ENCODE measurements at places on chromosomes 7 and 10.

DNA sequence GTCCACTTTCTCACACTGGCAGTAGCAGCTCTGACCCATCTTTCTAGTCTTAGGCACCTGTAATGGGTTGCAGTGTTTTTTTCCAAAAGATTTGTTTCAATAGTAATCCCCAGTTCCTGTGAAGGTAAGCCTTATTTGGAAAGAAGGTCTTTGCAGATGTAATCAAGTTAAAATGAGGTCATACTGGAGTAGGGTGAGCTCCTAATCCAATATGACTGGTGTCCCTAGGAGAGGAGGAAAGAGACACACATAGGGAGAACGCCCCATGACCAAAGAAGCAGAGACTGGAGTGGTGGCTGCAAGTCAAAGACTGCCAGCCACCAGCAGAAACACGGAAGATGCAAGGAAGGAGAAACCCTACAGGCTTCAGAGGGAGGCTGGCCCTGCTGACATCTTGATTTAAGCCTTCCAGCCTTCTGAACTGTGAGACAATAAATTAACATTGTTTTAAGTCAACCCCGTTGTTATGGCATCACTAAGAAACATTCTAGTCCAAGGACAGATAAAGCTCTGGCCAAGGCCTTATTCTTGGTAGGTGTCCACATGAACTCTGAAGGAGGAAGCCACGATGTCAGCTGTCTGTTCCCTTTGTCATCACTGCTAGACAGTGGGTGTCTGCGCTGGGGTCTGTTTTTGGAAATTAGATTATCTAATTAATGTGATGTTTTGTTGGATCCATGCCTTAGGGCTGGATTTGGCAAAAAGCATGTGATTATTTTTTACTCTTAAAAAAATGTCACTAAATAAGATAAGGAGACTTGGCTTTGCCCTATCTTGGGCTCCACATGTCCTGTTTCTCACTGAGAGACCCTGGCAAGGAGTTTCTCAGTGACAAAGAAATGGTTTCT, 214.9 kb downstream of the KCNMA1 start:
- DNase-seq, result peak; percentile 31

- no peak for DNase-seq
Measured at GRCh38 chr7:124033095-124033806, 384 bp upstream of the TMEM229A start.

DNA sequence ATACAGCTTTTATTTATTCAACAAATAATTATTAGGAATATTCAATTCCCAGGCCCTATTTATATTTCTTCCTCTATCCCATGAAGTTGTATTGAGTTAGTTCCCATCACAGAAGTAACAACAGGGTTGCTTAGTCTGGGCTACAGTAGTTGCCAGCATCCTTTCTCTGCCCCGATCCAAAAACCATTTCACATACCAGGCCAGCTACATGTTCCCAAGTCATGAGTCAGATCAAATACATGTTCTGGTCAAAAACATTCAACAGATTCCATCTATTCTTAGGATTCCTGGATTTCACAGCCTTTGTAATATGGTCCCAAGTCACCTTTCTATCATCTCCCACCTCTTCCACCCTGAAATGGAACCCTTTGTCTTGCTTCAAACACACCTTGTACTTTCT, 91.6 kb downstream of the RAB11FIP2 start:
- peak; percentile 52 for DNase-seq

GRCh38 chr7:374706-375311, 84.8 kb downstream of the FOXL3 start:
- no peak for DNase-seq

DNA sequence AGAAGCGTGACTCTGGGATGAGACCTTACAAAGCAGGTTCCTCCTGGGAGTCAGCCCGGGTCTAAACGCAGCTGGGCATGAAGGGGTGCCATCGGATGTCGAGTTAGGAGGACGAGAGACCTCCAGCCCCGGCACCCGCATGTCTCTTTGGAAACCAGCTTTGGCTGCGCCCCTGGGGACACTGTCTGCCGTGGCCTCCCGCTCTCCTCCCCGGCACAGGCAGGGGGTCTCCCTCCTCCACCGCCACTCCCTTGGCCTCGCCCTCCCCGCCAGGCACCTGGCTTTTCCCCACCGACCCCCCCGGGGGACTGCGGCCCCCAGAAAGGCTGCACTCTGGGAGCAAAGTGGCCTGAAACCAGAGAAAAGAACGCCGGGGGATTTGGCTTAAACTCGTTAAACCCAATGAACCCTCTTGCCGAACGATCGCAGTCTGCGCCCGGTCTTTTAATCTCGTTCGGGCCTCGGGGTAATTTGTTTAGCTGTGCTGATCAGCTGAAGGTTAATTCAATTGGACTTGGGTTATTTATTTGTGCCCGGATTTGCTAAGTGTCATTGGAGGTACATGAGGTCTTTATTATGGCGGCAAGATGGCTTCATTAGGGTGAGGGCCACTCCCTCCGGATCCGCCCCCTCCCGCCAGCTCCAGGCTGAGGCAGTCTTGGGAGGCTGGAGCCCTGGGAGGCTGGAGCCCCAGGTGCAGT, 16.4 kb upstream of the PSMG3 start:
- no peak for DNase-seq

DNA sequence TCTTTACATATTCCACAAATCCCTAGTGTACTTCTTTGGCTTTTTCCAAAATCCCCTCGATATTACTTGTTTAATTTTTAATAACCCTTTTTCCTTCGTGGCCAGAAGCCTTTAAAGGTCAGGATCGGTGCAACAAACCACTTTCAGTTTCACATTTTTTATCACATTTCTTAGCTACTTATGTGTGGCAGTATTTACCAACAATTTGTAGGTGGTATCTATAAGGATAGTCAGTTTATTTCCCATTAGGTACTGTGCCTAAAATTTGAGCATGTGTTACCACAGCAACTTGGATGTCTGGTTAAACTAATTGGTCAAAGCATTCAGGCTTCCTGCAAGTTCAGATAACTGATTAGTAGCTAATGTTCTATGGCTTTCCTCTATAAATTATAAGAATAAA, 104.9 kb downstream of the CDK14 start:
- no peak for DNase-seq

DNA sequence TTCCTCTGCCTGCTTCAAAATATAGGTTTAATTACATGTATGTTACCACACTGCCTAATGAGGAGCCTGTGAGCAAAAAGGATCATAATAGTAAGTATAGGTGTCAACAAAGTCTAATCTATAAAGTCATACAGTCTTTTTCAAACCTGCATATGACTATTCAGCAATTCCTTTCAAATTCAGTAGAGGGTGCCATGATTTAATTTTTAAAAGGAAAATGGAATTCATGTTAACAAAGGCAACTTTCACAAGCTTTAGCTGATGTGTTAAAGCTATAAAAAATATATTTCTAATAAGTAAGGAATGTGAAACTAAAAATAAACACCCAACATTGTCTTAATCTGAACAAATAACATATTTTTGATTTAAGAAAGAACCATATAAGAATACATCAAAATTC, 52.1 kb downstream of the MPP7 start:
- DNase-seq, result peak; percentile 42

DNA sequence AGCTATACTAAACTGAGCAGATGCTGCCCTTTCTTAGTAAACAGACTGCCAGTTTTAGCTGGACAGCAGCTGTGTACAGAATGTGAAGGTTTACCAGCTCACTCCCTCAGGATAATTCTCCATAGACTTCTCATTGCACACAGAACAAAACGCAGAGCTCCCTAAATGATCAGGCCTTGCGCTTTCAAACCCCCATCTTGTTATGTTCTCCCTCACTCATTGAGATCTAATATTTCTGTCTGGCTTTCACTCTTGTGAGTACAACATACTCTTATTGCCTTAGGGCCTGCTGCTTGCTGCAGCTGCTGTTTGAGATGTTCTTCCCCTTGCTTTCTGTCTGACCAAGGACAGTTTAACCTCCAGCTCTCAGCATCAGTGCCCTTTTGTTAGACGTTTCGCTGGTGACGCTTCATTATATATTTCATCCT, 17.3 kb downstream of the VWDE start:
- DNase-seq, result no peak

DNA sequence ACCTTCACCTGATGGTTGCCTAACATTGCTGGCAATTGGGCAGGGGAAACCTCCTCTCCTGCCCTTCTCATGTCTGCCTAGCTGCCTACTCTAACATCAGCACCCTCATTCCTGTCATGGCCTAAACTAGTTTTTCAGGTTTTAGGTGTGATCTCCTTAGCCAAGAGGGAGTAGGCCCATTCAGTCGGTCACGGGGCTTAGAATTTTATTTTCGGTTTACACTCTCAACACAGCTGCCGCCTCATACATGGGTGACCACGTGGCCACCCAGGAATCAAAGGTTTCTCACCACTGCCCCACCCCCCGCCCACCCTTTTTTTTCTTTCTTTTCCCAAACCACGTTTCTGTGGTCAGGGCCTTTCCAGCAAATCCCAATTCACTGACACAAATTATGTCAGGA, 97.2 kb downstream of the RALA start:
- DNase-seq, result peak; percentile 42

DNA sequence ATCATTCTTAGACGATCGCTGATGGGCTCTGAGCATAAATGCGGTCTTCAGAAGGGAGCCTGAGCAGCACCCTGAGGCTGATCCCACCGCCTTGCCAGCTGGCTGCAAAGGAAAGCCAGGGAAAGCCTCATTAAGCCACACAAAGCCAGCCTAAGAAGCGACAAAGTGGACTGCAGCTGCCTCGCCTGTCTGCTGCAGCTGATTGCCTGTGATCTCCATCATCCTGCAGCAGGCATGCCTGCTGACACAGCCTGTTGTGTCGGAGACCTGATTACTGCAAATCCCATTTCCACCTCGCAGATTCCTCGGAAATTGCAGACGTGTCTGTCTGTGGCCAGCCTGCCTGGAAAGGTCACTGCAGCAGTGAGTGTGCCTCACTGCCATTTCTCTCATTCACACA, 1087.0 kb upstream of the AUTS2 start:
- DNase-seq, result no peak

DNA sequence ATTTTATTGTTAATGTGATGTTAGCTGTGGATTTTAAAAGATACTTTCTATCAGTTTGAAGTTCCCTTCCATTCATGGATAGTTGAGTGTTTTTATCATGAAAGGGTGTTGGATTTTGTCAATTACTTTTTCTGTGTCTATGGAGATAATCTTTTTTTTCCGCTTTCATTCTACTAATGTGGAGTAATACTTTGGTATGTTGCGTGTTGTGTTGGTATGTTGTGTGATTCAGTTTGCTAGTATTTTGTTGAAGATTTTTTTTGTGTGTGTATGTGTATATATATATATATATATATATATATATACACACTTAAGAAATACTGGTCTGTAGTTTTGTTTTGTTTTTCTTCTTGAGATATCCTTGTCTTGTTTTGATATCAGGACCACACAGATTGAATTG, 100.3 kb downstream of the CCSER2 start:
- no peak for DNase-seq

GRCh38 chr10:3828404-3829155, 43.6 kb upstream of the KLF6 start:
- DNase-seq, result peak; percentile 63

GRCh38 chr7:26673271-26673670, 191.1 kb downstream of the SKAP2 start:
- no peak for DNase-seq

GRCh38 chr7:151847681-151848081, 29.2 kb downstream of the PRKAG2 start:
- DNase-seq, result no peak

DNA sequence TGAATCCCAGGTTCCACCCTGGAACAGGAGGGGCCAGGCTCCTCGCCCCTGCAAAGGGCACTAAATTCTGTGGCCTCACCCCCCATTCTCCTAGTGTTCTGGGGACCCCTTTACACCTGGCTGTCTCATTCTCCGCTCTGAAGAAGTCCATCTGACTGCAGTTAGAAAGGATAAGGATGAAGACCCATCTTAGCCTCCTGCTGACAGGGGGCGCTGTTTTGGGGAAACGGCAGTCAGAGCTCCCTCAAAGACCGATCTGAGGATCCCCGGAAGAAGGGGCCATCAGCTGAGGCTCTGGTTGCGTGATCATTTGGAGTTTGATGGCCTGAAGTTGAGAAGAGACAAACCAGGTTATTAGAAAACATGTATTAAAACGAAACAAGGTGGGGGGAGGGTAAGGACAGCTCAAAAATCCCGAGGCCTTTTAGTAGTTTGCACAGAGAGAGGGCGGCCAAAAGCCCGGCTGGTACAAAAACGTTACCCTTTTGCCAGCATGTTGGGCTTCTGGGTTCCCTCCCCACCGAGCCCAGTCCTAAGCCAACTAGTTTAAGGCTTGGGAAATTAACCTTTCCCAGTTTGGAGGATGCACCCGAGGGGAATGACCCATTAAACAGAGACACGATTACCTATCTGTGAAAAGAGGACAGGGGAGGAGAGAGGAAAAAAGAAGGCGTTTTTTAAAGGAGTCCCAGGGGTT, 102.8 kb downstream of the CHN2 start:
- no peak for DNase-seq

GRCh38 chr10:110808615-110809014, 63.1 kb upstream of the PDCD4 start:
- DNase-seq, result no peak

DNA sequence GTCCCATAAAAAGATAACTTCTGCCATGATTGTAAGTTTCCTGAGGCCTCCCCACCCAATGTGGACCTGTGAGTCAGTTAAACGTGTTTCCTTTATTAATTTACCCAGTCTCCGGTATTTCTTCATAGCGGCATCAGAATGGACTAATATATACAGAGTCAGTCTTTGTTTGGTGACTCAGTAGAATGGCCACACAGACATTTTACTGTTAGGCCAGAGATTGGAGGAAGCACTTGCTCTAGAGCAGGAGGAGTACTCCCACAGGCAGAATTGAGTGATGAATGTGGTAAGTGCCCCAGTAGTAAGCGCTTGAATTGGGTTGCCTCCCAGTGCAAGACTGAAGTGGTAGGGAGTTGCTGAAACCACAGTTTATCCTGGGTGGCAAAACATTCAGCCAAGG, 149.5 kb upstream of the SMIM30 start:
- no peak for DNase-seq

- peak; percentile 5 for DNase-seq
Measured at GRCh38 chr10:123301077-123301857, 147.1 kb downstream of the BUB3 start.

DNA sequence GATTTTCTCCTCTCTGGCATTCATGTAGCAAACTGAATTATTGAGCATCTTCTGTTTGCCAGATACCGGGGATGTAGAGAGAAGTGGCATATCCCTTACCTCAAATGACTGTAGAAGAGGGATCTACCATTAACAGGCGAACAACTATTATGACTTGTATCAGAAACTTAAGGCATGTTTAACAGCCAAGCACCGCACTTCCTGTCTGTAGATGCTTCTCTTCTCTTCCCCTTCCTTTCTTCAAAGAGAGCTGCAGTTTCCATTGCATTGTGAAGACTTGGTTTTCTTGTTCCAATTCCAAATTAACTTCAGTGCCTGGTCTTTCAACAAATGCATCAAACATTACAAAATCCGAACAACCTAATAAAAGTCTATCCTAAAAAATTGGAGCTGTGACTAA, 49.3 kb downstream of the LRRC4 start:
- DNase-seq, result no peak

DNA sequence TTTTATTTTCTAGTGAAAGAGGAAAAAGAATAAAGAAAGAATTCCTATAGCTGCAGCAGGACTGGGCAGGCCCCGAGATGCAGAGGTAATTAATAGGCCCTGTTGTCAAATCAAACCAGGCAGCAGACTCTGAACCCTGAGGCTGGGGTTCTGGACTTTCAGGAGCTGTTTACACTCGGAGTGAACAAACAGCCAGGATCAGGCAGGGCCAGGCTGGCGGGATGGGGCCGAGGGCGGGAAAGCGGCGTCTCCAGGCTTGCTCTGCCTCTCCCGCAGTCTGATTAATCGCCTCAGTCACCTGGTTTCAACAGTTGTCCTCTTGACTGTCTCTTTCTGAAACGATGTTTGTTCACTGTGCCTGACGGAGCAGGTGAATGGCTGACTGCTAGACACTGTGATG, 675.4 kb upstream of the FOXK1 start:
- DNase-seq, result no peak

- peak; percentile 1 for DNase-seq
Measured at GRCh38 chr7:127290801-127291361, 38.1 kb upstream of the GRM8 start.
